ENCODE measurements at places on chromosomes 5 and 9. TPM values are rescaled to one million over a fixed set of nuclear protein-coding genes. Genes with fewer than 3 reads are reported as not detected.

DNA sequence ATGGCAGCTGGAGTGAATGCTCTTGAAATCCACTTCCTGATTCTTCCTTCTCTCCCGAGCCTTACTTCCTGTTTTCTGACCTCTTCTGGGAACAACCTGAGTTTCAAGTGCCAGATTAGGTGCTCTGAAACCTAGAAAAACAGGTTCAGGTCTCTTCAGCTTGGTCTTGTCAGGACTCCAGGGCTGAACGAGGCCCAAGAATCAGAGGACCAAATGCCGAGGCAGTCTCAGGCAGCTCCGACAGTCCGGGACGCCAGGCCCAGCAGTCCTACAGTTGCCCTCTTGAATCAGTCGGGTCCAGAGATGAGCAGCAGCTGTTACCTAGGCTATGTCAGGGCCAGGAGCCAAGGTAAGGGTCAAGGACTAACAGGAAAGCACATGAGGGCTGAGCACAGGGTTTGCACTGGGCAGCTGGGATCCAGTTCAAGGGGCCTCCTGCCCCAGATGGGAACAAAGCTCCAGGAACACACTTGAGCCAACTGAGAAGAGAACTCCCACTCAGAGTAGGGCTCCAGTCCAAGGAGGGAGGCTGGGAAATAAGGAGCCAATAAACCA lies 38.3 kb upstream of the ADRA1B start:
- DNase-seq, result no peak

GRCh38 chr5:15373151-15373550 lies 126.8 kb upstream of the FBXL7 start:
- no peak for DNase-seq

Gene SMIM33
- polyA plus RNA-seq, result not detected

DNA sequence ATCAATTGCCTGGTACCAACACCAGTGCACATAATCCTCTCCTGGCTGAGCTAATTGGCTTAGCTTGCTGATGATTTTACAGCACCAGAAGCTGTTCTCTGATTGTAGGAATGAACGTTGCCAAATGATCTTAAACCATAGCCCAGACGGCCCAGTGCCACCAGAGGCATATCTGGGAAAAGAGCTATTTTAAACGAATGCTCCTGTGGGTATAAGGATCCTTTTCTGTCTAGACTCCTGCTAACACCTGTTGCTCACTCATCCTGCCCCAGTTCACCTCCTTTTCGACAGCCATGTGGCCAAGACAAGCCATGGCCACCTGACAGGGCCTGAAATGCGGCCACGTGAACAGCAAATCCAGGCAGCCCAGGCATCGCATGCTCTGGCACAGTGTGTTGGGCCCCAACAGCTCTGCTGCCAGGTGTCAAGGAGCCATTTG lies 289.9 kb upstream of the SLC30A5 start:
- DNase-seq, result no peak
